ENCODE measurements at places on chromosomes 3 and 15.

GRCh38 chr3:154943981-154944380, 136.1 kb upstream of the MME start:
- no peak for DNase-seq

- peak; percentile 15 for DNase-seq
These were observed 1.9 kb downstream of the RUBCN start for GRCh38 chr3:197734667-197735318.

DNA sequence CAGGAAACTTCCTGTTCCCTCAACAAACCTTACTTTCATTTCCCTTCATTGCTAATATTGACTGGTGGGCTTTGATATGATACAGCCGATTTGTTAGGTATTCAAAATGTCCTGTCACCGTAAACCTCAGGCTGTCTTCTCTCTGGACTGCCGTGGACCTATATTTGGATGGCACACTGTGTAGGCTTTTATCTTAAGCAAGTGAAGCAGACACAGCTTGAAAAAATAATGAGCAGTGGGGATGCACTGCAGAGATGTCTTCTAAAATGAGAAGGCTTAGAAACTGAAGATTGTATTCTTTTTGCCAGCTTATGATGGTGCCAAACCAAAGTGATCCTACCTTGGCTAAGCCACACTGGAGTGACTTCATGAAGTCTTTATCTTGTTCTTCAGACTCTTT, 266.3 kb downstream of the NR1D2 start:
- no peak for DNase-seq

DNA sequence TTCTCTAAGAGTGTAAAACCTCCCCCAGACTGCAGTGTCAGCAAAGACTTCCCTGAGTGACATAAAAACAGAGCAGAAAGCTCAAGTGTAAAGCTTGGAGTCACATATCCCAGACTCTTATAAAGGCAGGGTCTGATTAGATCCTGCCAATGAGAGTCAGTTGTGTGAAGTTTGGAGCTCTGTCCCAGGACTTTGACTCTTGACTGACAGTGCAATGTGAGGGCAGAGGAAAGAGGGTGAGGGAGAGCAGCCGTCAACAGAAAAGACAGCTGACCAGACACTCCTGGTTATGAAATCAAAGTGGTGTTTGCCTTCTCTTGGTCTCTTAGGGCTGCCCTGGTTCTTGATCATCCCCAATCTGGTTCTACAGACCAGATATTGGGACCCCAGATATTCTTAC, 393.2 kb downstream of the ERC2 start:
- DNase-seq: no peak
